ENCODE measurements at places on chromosomes 11 and 22.

DNA sequence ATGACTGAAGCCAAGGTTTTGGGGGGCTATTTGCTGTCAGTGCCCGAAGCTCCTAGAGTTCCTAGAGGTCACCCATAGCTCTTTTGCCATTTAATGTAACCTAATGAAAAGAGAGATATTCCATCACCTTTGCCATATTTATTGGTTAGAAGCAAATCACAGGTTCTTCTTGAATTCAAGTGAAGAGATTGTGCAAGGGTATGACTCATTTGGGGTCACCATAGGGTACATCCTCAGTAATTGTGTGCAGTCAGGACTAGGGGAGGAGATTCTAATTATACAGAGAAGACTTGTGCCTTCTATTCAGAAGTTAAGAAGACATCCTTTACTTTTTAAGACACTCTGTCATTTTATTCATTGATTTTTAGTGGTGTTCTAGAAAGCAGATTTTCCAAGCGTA is 6.9 kb upstream of the PRAME start:
- DNase-seq = no peak

DNA sequence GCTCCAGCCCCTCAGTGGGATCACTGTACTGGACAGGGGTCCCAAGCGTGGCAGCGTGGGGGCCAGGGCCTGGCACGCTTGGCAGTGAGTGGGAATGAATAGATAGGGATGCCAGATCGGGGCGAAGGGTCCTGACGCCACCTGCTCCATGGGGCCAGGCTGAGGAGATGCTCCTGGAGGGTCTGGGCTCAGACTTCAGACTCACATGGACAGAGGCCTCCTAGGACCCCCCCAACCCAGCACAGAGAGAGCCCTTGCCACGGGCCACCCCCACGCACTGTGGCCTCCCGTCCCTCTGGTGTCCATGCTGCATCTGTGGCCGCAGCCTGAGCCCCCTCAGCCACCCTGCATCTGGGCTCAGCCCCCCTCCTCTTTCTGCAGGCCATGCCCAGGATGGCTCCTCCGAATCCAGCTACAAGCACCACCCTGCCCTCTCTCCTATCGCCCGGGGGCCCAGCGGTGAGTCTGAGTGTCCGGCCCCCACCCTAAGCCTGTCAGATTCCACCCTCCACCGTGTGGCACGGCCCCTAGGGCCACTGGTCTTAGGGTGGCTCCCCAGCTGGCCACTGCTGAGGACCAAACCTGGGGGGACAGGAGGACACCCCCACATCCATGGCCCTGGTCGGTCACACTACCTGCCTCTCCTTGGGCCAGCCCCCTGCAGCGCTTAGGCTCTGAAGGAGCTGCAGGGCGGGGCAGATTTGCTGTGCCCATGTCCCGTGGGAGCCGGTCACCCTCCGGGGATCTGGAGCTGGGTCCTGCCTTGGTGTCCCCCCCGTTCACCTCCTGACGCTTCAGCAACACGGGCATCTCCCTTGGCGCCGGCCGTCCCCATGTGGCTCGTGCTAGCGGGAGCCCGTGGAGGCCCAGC is 2.7 kb downstream of the MUC5AC start:
- DNase-seq = no peak

DNA sequence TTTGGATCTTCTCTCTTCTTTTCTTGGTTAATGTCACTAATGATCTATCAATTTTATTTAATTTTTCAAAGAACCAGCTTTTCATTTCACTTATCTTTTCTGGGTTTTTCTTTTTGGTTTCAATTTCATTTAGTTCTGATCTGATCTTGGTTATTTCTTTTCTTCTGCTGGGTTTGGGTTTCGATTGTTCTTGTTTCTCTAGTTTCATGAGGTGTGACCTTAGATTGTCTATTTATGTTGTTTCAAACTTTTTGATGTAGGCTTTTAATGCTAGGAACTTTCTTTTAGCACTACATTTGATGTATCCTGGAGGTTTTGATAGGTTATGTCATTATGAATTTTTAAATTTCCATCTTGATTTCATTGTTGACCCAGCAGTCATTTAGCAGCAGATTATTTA is 142.3 kb downstream of the C11orf87 start:
- DNase-seq = no peak

DNA sequence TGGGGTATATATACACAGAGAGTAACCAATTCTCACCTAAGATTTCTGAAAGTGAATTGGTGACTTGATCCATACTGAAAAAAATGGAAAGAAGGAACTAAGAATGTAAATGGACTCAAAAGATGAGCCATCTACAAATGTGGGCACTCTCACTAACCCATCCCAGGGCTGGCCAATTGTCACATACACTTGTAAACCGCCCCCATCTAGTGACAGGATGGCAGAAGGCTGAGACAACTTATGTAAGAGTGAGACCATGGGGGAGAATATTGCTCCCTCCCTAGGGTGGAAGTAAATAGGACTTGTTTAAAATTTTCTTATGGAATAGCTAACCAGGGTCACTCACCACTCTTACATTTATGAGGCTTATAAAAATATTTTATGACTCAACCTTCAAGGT is 377.1 kb upstream of the ISX start:
- no peak for DNase-seq

DNA sequence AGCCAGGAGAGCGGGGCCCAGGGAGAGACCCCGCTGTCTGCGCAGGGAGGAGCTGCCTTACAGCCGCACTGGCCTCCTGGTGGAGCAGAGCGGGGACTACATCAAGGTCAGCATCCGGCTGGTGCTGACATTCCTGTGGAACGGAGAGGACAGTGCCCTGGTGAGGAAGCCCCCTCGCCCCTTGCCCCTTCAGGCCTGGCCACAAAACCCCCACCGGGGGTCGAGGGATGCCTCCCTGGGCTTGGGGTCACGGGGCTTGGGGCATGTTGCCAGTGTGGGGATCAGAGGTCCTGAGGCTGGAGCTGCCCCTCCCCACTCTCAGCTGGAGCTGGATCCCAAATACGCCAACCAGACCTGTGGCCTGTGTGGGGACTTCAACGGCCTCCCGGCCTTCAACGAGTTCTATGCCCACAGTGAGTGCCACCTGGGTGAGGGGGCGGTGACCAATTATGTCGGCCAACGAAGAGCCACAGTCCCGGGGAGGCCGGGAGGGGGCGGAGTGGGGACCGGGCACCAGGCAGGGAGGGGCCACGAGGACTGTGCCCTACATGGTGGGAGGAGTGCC is 4.2 kb downstream of the MUC5B start:
- no peak for DNase-seq

DNA sequence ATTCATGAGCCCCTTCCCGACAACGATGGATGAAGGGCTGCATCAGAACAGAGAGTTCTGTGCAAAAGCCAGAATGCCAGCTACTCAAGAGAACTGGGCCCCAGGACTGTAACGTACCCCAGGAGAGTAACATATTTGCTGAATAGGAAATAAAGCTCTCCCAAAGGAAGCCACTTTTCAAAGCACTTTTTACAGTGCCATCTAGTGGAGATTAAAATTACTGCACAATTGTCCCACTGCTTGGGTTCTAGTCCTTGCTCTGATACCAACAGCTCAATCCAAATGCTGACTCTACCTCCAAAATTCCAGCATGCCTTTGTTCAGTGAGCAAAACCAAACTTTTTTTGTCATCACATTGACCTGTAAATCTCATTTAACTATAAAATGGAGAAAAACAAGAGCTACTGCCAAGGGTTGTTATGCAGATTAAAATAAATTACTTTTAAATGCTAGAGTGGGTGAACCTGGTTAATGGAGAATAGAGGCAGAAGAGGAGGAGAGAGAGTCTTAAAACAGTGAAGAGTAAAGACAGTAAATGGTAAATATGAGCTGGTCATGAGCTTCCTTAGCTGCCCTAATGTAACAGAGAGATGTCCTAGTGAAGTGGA is 87.6 kb upstream of the FSHB start:
- peak; percentile 51 for DNase-seq

GRCh38 chr11:36142439-36142838 is 146.8 kb downstream of the COMMD9 start:
- DNase-seq = peak; percentile 23

GRCh38 chr22:19704355-19705015 is 9.8 kb upstream of the SEPTIN5 start:
- DNase-seq = no peak

DNA sequence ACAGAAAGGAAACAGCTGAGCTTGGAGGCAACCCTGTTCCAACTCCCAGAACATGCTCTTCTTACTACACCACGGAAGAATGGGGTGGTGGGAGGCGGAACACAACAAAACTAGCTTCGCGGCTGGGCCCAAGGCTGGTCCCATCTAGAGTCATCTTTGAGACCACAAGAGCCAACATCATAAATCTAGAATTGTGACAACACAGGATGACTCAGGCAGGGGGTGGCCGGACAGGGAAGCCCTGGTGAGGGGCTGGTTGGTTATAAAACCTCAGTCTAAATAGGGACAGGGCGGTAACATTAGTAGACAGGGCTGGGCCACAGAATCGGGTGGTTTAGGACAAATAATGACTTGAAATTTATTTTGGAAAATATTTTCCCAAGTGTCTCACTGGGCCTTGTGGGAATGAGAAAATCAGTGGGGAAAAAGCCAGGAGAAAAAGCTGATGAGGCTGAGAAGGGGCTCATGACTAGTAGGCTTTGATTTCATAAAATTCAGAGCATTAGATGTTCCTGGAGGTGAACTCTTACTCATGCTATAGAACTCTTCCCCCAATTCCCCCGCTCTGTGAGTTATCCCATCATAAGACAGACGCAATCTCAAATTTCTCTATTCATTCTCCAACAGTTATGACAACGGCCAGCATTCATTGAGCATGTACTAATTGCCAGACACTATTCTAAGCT is 151.8 kb upstream of the TIMP3 start:
- no peak for DNase-seq

GRCh38 chr11:108002476-108002875 is 6.2 kb upstream of the CUL5 start:
- no peak for DNase-seq

DNA sequence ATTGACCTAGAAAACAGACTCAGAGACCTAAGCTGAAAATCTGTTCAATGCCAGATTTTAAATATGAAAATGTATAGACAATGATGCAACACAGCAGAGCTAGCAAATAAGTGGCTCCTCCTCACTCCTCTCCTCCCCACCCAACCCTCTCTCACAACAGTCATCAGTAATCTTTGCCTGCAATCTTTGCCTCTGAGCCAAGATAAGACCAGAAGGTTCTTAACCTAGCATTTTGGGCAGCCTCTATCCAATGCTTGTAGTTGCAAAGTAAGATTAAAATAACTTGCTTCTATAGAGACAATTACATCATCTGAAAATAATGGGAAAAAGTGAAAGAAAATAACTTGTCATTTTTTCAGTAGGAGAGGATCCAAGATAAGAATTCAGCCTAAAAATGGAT is 117.3 kb downstream of the PARVA start:
- no peak for DNase-seq
